ENCODE measurements at places on chromosomes 7 and 10.
A peak's percentile ranks its signal among the peaks of the same experiment; 100 is the strongest.

DNA sequence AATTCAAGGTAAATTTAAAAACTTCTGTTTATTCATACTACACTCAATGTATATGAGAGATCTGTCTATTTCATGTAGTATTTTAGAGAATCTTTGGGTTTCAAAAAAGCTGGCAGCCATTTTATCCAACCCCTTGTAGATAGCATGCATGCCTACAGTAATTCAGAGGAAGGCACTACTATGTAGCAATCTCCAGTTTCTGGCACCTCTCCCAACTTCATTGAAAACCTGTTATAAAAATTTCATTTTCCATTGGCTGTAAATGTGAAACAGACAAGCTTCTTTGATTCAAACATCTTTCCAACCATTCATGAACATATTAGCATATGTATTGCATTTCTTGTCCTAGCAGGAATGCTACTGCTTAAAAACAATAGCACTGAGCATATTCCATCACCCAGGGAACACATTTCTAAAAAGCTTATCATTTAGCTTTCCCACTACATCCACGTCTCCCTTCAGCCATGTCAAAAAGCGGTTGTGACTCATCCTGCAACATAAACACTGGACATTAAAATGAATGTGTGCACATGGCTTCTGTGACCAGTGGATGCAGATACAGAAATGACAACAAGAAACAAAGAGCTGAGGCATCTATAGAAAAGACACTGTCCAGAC, 330.4 kb upstream of the AOAH start:
- no peak for DNase-seq

DNA sequence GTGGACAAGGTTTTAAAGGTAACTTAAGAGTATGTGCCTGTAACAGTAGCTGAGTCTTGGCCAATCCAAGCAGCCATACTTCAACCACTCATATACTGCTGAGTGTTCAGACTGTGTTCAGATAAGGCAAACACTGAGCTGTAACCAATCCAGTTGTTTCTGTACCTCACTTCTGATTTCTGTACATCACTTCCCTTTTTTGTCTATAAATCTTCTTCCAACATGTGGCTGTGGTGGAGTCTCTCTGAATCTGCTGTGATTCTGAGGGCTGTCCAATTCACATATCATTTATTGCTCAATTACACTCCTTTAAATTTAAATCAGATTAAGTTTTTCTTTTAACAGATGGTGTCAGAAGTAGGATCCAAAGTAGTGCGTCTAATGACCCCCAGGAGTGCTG, 149.5 kb upstream of the PHF14 start:
- DNase-seq: no peak

GRCh38 chr10:104327745-104328645, 10.3 kb downstream of the ITPRIP start:
- DNase-seq: no peak

GRCh38 chr7:37031571-37032257, 307.4 kb upstream of the AOAH start:
- peak; percentile 55 for DNase-seq

GRCh38 chr10:14425034-14425433, 94.3 kb upstream of the FRMD4A start:
- no peak for DNase-seq

DNA sequence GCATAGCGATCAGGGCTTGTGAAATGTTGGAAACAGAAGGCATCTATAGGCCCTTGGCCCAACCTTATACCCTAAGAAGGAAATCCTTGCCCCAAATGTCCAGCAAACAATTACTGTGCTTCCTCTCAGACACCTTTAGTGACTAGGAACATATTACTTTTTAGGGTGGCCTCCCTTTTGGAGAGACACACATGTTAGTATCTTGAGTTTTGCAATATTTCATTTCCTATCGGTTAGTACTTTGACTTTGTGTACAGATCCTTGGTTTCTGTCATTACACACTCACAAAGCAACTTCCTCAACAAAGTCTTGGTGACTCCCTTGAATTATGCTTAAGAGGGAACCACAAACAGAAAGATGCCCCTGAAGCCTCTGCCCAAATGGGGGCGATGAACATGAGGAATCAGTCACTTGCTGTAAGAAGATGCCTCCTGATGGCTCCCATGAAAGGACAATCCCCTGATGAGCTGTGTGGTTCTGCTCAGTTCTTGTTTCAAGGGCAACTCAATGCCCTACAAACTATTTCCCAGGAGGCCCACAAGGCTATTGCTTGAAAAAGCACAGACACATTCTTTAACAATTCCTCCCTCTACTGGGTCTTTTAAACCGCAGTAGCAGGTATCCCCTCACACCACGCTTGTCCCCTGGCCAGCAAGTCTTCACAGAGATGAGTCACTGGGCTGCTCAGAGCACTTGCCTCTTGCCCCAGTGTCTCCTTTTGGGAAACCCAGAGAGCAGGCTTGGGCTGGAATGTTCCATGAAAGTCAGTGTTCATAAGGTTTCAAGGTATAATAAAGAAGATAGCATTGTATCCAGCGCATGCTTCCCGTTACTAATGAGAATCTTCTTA, 196.2 kb downstream of the FANK1 start:
- DNase-seq: no peak

DNA sequence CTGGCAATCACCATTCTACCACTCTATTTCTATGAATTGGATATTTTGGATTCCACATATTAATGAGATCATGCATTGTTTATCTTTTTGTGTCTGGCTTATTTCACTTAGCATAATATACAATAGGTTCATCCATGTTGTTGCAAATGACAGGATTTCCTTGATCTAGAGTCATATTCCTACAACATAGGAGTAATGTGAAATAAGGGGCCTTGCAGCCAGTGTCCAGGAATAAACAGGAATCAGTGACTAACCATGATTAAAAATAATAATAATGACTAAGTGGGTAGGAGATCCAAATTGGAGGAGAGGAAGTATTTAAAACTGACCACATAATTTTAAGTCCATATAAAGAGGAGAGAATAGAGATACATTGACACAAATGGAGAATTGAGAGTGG, 49.9 kb downstream of the SCIN start:
- DNase-seq: no peak

DNA sequence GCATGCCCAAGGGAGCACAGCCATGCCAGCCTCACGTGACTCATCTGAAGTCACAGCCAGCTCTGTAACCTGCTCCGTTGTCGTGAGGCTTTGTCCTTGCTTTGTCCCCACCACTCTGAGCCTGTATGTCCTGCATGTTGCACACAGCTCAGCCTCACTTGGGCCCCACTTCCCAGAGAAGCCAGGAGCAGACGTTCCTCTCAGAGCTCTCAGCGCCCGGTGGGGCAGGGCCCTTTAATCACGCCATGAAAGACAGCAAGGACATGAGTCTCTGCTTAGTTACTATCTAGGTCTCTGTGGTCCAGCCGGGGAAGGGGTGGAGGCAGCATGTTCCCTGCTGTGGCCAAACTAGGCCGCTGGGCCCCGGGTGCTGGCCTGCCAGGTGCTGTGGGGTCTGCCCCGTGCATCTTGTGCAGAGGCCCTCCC, 127.4 kb upstream of the FAM20C start:
- no peak for DNase-seq

DNA sequence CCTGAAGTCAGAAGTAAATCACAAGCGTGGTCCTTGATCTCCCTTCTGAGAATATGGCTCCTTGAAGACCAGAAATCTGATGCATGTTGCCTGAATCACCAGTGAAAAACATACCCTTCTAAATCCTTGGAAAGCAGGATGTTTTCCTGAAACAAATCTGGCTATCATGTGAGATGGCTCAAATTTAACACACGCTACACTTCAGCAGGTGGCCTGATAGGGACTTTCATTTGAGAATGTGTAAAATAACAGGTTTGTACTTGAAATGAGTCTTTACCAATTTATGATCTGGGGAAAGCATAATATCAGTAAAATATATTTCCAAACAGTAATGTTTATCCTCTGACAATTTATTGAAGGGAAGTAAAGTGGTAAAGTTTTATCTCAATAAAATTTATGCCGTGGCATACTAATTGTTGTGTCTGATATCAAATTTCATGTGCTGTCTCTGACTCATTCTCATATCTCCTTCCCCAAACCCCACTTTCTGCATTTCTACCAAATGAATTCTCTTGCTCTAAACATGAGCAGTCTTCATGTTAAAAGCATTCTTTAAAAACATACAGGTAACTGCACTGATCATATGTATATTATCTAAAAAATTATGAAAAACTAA, 17.4 kb downstream of the CYP3A4 start:
- DNase-seq: no peak

DNA sequence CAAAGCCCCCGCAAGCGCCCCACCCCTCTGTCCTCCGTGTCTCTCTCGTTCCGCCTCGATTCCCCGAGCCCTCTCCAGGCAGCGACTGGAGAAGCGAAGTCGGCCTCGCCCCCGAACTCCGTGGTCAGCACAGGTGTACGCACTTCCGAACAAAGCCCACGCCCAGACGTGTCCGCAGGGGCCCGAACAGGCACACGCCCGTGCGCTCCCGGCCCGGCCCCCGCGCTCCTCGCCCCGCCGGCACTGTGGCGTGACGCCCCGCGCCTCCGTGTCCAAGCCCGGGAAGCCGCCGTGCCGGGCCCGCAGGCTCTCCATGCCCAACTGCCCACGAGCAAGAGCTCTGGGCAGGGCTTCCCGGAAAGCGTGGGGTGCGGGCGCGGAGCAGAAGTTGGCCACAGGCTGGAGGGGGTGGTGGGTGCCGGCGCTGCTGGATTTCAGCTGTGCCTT, 662 bp downstream of the NRCAM start:
- DNase-seq: peak; percentile 41

- DNase-seq: no peak
These were observed 72.7 kb downstream of the LHPP start for GRCh38 chr10:124534231-124534798.

- no peak for DNase-seq
These were observed 50.5 kb downstream of the TPST1 start for GRCh38 chr7:66255534-66256100.

- DNase-seq: no peak
These were observed 231.0 kb downstream of the CSTF2T start for GRCh38 chr10:51468424-51468823.

- no peak for DNase-seq
These were observed 176.4 kb downstream of the DNAJB6 start for GRCh38 chr7:157513162-157513621.

DNA sequence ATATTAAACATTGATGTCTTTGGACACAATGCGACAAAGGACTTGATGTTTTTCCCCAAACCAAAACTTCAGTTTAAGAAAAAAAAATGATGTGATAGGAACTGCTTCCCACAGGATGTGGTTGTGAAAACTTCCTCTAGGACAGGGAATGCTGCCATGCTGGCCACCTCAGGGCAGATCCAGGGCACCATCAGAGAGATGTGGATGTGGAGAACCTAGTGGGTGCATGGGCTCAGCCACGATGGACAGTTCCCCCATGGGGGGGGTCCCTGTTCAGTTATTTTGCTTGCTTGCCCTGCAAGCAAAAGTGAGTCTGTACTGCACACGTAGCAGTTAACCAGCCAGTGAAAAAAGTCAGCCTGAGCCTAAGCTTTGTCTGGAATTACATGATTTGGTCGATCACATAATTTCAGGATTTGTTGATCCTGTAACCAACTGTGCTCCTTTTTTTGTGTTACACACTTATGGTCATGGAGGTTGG, 36.3 kb downstream of the LAMB4 start:
- DNase-seq: no peak

DNA sequence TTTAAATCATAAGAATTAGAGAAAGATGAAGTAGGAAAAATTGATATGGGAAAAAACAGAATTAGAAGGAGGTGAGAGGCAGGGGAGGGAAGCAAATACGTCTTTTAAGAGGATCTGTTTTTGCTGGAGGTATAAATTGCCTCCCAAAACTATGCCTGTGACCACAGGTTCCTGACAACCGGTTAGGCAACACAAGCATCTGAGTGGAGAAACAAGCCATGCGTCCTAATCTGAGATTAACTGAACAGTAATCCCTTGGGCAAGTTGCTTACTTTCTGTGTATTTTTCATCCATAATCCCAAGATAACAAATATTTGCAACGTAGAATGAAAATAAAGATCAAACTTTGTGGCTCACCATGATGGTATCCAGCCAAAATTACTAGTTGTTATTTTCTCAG, 149.2 kb downstream of the C1GALT1 start:
- DNase-seq: no peak

DNA sequence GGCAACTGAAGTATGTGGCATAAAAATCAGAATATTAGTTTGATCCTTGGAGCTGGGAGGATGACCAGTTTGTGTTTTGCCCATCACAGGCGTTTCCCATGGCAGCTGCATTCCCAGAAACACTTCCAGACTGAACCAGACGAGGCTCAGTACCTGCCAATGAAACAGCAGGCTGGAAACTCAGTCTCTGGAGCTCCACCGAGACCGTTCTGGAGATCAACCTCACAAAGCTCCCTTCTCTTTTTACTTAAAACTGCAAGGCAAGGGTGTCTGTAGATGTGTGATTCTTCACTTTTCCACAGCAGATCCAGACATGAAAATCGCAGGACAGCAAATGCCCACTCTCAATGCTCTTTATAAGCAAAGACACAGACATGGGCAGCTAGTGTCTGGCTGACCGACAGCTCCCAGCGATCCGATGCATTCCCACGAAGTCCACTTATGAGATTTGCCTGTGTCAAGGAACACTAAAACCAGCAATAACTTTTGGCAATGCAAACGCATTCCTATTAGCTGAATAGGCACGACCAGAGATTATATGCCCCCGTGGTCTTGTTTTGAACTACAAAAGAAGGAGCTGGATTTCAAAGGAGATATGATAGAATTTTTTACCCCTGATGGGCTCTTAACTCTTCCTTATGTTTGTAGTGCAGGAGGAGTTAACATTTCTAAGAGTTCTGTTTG, 72.6 kb downstream of the ADAM12 start:
- DNase-seq: no peak

GRCh38 chr7:130894146-130894908, 160.3 kb upstream of the KLF14 start:
- DNase-seq: peak; percentile 63

GRCh38 chr7:117072620-117073118, 119.4 kb downstream of the ST7 start:
- DNase-seq: no peak

GRCh38 chr7:2181077-2181854, 51.5 kb downstream of the MAD1L1 start:
- DNase-seq: no peak

GRCh38 chr7:109354000-109354399, 784.3 kb downstream of the DNAJB9 start:
- no peak for DNase-seq
